NCI-H1048 (cell line): ENCODE measurements at places on chromosomes 12 and 14.
A peak's percentile ranks its signal among the peaks of the same experiment; 100 is the strongest.

- DNase-seq, result no peak
These were observed 14.7 kb upstream of the SLC25A3 start for GRCh38 chr12:98578821-98579220.

- no peak for DNase-seq
These were observed 22.4 kb downstream of the ARG2 start for GRCh38 chr14:67641902-67642749.

- no peak for DNase-seq
These were observed 277.6 kb downstream of the SOX5 start for GRCh38 chr12:23671881-23672280.

GRCh38 chr12:125151284-125151683 lies 86.0 kb downstream of the AACS start:
- no peak for DNase-seq

GRCh38 chr12:52667509-52667908 lies 12.7 kb downstream of the KRT1 start:
- no peak for DNase-seq

DNA sequence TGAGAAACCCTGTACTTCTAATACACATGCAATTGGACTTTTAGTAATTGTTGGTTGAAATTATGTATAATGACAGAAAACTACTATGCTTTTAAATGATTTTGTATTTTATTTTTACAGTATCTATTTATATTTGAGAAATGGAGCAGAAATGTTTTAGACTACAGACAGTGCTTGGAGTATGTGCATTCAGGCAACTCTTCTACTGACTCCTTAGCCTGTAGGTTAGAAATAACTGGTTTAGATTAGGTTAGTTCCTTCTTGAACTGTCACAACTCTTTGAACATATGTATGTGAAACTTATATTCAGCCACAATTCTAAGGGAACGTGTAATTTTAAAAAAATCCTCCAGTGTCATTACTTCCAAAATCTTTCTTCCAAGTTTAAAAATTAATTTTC lies 1.7 kb downstream of the FGFR1OP2 start:
- no peak for DNase-seq

DNA sequence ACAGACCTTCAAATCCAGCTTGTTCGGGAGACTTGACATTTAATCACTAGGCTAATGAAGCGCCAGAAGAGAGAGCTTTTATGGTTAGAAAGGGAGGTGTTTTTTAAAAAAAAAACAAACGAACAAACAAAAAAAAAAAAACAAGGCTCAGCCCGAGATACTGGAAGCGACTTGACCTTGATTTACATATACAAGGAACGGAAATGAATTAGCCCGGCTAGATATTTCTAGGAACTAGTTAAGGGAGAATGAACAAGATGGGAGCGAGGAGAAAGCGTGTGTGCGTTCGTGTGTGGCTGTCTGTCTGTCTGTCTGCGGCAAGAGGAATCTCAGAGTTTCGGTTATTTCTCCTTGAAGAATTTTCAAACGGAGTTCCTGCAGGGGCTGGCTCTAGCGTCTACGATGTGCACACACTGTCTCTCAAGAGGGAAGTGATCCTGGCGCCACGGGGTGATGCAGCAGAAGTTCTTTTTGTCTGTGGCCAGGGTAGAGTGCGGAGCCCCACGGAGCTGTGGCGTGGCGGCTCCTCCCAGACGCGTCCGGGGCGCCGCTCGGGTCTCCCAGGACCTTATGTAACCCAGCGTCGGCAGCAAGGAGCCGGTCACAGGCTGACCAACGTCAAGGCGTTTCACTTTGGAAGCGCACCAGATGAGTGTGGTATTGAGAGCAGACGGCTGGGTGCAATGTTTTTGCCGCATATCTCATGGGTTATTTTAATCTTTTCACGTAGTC lies 18.8 kb downstream of the SOCS2 start:
- DNase-seq, result no peak

GRCh38 chr12:124326871-124327270 lies 32.0 kb downstream of the RFLNA start:
- no peak for DNase-seq

GRCh38 chr14:58987591-58987990 lies 200.9 kb upstream of the DAAM1 start:
- no peak for DNase-seq

DNA sequence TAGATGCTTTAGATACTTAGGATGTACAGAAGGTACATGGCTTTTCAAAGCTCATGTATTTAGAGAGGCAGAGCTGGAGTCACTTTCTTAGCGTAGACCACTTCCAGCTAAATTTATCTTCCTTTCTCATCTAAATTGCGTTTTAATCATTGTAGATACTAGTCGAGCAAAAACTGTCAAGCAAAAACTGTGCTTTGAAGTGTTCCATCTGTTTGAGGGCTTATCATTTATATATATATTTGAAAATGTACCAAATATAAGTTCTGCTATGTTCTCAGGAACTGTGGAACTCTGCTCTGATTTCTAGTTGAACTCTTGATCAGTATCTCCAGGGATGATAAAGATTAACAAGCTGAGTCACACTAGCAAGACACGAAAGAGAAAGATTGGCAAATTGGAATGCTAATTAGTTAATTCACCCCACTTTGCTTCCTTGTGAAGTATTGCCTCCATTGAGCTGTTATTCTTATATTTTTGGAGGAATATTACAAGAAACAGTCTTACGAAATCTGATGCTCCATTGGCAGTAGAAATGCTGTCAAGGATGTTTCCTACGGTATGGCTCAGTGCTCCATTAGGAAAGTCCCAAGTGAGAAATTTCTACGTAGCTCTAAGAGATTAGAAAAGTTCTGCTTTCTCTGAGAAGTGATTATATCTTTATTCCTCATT lies 310.7 kb downstream of the AEBP2 start:
- DNase-seq, result no peak

DNA sequence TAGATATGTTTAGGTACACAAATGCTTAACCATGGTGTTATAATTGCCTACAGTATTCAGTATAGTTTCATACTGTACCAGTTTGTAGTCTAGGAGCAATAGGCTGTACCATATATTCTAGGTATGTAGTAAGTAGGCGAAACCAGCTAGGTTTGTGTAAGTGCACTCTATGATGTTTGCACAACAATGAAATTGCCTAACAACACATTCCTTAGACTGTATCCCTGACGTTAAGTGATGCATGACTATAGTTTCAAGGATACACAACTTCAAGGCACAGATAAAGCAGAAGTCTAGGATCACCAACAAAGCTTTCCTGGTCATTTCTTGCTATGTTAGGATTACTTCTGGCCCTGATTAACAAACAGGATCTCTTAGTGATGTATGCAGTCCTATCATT lies 135.1 kb downstream of the SLC38A1 start:
- no peak for DNase-seq

- DNase-seq, result no peak
These were observed 206.6 kb upstream of the RTL1 start for GRCh38 chr14:101109981-101110728.

DNA sequence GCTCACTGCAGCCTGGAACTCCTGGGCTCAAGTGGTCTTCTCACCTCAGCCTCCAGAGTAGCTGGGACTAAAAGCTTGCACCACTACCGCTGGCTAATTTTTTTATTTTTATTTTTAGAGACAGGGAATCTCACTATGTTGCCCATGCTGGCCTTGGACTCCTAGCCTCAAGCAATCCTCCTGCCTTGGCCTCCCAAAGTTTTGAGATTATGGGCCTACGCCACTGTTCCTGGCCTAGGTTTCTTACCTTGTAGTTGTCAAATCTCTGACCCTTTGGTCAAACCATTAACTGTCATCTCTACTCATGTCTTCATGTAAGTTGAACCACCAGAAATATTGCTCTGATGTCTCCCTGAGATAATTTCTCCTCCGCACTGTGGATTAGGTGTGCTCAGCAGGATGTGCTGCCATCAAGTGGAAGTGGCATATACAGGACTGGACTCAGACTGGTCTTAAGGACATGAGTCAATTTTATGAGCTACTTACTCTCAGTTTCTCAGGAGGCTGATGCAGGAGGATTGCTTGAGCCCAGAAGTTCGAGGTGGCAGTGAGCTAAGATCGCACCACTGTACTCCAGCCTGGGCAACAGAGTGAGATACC lies 28.5 kb downstream of the ACTR6 start:
- DNase-seq, result no peak

DNA sequence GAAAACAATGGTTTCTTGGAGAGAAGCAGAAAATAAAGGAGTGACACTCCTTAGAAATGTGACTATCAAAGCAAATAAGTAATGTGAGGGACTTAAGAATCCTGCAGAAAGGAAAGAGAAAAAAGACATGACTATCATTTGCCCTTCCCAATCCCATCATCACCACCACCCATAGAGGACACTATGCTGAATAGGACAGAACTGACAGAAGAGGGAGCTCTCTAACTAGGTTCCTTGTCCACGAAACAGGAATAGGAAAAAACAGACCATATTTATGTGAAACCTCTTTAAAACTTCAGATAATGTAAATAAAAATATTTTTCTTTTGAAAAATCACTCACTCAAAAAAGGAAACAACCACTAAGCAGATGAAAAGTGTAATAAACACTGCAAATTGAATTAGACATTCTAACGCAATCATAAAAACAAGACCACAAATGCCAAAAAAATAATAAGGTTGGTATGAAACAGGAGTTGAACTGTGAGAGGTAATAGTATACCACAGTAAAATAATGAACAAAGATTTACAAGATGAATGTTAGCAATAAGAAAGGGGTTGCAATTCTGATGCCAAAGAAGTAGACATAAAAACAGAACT lies 24.1 kb downstream of the KLRD1 start:
- DNase-seq, result peak; percentile 17

- DNase-seq, result peak; percentile 48
These were observed 1101.2 kb upstream of the TMEM132C start for GRCh38 chr12:127165567-127166392.

GRCh38 chr12:54390668-54391551 lies 6.4 kb upstream of the ZNF385A start:
- no peak for DNase-seq

GRCh38 chr12:46933947-46934346 lies 108.2 kb upstream of the SLC38A4 start:
- DNase-seq, result no peak

GRCh38 chr12:64544371-64545080 lies 65.8 kb upstream of the RASSF3 start:
- no peak for DNase-seq

DNA sequence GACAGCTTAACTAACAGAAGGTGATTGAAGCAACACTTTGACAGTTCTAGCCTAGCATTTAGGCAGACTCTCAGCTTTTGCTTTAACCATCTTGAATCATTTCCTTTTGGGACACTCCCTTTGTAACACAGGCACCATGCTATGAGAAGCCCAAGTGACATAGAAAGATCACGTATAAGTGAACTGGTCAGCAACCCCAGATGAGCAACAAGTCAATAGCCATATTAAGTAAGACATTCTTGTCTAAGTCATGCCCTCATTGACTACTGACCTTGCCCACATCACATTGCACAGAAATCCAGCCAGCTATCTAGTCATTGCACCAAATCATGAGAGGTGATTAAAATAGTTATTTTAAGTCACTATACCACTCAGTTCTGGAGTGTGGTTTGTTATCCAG lies 476.8 kb downstream of the TRHDE start:
- DNase-seq, result no peak

GRCh38 chr14:75896341-75896740 lies 85.5 kb downstream of the TGFB3 start:
- no peak for DNase-seq

DNA sequence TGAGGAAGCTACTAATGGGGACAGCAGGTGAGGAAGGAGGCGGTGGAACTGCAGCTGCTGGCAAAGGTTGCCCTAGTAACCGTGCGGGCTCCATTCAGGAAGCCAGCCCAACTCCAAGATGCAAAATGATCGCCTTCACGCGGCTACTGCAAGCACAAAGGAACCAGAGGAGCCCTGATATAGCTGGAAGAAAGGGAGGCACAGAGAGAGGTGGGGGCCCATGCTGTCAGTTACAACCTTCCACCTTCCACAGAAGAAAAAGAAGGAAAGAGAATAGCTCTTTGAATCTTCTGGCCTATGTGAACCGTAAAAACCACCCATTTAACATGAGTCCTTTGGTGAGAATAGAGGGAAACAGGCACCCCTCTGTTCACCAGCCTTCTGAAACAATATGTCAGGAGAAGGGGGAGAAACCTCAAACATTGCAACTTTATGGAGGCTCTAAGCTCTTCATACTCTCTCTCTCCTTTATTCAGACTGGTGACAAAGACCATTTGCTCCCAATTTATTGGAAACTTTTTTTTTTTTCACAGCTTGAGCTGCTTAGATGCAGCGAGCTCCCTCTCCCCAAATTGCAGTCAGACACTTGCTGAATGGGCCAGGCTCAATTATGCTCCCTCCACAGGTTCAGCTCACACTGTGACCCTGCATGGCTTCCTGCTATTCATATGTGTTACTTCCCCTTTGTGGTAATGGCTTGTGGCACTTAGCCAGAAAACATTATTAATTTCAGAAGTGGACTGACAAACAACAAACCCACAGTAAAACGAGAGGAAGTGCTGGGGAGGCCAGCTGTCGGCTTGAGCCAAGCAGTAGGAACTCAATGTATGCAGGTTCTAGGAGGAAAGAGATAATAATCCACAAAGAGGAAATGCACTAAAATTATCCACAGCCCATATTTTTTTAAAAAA lies 6.2 kb downstream of the DUSP6 start:
- no peak for DNase-seq

DNA sequence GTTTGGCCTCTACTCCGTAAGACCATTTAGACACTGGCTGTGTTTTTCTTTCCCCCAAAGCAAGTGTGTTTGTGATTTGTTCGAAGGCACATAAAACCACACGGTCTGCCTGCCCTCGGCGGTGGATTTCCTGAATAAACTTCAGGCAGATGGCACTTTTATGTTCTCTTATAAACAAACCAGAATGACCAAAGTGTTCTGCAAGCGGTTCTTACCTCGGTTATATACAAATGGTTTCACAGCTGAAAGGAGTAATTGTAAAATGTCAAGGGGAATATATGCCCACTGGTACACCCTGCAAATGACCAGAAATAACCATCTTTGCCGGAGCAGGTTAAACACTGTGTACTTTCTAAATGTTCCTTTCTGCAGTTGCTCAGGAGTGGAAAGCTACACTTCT lies 1475.8 kb upstream of the TMEM132C start:
- no peak for DNase-seq

GRCh38 chr12:96506776-96507175 lies 17.4 kb downstream of the CFAP54 start:
- no peak for DNase-seq

DNA sequence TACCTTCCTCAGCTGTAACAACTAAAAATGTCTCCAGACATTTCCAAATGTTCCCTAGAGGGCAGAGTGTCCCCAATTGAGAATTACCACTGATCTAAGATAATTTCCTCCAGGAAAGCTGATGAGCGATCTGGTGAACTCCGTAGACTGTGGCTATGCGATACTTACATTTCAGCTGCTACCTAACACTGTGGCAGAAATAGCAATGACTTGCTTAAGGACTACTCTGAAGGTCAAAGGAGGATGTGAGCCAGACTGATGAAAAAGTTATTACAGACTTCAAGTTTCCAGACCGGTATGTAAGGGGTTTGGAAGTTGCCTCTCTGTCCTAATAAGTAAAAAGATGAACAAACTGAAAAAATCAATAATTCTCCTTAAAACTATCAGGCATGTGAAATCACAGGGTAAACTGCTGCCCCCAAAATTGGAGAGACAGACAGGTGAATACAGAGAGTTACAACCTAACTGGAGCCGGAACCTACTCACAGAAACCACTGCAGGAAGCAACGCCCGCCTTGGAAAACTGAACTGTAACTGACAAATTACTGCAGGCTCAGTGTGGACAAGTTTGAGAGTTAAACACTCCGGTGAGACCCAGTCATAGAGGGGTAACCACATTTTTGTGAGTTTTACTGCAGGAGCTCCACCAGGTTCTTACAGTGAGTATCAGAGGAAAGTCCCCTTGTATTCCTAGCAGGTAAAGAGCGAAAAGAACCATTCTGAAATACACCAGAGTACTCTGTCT lies 60.0 kb upstream of the PARP11 start:
- DNase-seq, result no peak

- no peak for DNase-seq
These were observed 207.1 kb downstream of the APAF1 start for GRCh38 chr12:98852181-98852580.
